ENCODE measurements at places on chromosomes 2 and 18. TPM values are rescaled to one million over a fixed set of nuclear protein-coding genes. Genes with fewer than 3 reads are reported as not detected.

Gene SIX3
- 0.42 TPM for total RNA-seq

DNA sequence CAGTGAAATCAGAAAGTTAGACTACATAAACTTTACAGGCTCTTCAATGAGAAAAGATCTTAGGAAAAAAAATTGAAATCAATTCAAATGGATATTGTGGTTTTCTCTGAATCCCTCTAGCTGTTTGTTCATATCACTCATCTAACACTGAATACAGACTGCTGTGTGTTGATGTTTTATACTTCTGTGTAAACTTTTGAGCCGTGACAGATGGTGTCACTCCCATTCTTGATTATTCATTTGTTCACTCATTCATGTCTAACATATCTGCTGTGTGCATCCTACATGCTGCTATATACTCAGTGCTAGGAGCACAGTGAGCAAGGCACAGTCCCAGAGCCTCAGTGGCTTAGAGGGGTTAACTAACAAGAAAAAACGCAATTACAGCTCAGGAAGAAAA lies 12.6 kb downstream of the KLHL23 start:
- no peak for DNase-seq

Gene CD8B2
- not detected for total RNA-seq

GRCh38 chr2:101710471-101711318 lies 13.2 kb downstream of the MAP4K4 start:
- no peak for DNase-seq

Gene SAG
- not detected for total RNA-seq

GRCh38 chr2:105397025-105397722 lies 1.7 kb downstream of the FHL2 start:
- DNase-seq: no peak

DNA sequence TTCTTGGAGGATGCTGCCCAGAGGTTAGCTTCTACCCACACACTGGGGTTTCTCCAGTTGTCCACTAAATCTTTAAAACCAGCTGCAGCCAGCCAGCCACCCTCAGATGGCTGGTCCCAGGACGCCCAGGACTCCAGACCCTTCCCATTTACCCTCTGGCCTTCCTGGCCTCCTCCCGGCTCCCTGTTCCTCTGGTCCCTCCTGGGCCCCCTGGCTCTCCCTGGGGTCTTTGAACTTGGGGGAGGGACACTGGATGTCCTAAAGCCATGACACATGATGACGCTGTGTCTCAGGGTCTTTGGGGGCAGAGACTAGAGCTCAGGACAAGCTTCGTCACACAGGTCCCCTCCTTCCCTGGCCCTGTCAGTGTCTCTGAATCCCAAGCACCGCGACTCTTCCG lies 201.1 kb upstream of the HDAC4 start:
- DNase-seq: no peak

Gene HRH4
- 0.50 TPM for total RNA-seq

DNA sequence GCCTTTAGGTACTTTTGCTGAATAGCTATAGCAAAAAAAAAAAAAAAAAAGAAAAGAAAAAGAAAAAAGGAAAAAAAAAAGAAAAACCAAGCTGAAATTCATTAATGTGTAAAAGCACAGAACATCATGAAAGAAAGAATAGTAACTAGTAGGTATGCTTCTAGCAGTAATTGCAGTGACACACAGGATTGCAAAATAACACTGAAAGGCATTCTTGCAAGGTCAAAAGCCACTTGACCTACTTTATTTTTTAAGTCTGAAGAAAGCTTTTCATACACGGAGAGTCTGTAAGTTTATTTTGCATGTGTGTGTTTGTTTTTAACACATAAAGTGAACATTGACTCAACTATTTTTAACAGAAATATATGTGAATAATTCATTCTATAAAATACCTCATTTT lies 54.4 kb downstream of the DOK6 start:
- no peak for DNase-seq

Gene DNAJC5G
- not detected for total RNA-seq

- DNase-seq: no peak
These were observed 22.8 kb downstream of the GLI2 start for GRCh38 chr2:120758181-120759144.

Gene KIAA2012
- not detected for total RNA-seq

- peak; percentile 66 for DNase-seq
These were observed 36.0 kb downstream of the PAIP2B start for GRCh38 chr2:71190656-71191569.

DNA sequence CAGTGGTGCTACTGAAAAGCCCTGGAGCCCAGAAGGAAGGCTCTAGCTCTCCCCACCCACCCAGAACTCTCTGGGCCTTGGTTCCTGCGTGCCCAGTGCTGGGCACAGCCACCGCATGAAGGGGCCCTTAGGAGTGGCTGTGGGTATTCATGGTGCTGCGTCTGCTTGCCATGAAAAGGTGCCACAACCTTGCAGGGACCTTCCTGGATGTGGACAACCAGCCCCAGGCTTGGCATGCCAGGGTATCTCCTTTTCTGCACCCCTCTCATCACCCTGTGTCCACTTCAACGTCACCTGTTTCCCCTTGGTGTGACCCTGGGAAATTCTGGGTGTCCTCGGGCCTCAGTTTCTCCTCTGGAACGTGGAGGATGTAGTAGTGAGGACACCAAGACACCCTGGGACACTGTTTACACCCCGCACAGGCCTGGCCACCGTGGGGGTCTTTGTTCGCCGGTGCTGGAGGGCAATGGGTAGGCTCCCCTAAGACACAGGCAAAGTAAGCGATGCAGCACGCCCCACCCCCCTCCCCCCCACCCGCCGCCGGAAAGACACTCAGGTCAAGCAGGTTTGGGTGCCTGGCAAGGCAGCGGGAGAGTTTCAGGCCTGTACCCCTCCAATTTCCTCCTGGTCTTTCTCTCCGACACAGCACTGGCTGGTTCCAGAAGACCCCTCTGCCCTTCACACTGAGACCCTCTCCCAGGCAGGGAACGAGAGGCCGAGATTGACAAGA lies 34.8 kb upstream of the TAF1B start:
- no peak for DNase-seq

- DNase-seq: no peak
These were observed 1455.5 kb upstream of the ZEB2 start for GRCh38 chr2:145975406-145975805.

Gene KCNJ3
- 1.1 TPM for total RNA-seq

- no peak for DNase-seq
These were observed 65.1 kb downstream of the USP40 start for GRCh38 chr2:233501198-233502076.

Gene RIT2
- total RNA-seq: not detected

DNA sequence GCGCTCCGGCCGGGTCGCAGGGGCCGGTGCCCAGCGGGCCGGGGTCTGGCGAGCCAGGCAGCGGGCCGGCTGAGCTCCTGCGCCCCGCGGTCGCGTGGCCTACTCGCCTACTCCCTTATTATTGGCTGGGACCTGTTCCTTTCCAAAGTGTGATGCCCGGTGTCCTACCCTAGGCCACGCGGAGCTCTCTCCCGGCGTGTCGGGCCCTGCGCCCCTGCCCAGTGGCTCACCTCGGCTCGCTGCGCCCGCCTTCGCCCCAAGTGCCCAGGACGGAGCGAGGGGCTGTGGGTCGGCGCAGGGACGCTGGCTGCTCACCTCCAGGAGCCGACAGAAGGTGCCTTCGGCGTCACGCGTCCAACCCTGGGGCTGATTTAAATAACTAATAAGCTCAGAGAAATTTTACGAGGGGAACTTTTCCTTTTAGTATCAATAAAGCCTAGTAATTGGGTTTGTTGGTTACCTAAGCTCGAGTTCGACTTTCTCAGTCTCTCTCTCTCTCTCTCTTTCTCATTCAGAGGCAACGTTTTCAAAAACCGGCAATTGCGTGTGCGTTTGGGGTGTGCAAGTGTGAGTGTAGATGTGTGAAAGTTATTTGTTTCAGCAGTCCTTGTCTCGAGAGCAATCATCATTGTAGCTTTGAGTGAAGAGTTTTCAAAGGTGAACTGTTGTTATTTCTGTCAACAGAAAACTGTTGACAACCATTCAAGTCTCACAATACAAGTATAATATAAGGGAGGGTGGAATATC lies 7.0 kb upstream of the SATB2 start:
- peak; percentile 72 for DNase-seq

- no peak for DNase-seq
These were observed 21.9 kb downstream of the FOSL2 start for GRCh38 chr2:28414583-28414982.

GRCh38 chr18:12359515-12359927 lies 17.5 kb downstream of the AFG3L2 start:
- no peak for DNase-seq

GRCh38 chr2:120432293-120432975 lies 86.5 kb downstream of the INHBB start:
- DNase-seq: no peak

- DNase-seq: no peak
These were observed 30.0 kb downstream of the IL1R2 start for GRCh38 chr2:102021779-102022178.

DNA sequence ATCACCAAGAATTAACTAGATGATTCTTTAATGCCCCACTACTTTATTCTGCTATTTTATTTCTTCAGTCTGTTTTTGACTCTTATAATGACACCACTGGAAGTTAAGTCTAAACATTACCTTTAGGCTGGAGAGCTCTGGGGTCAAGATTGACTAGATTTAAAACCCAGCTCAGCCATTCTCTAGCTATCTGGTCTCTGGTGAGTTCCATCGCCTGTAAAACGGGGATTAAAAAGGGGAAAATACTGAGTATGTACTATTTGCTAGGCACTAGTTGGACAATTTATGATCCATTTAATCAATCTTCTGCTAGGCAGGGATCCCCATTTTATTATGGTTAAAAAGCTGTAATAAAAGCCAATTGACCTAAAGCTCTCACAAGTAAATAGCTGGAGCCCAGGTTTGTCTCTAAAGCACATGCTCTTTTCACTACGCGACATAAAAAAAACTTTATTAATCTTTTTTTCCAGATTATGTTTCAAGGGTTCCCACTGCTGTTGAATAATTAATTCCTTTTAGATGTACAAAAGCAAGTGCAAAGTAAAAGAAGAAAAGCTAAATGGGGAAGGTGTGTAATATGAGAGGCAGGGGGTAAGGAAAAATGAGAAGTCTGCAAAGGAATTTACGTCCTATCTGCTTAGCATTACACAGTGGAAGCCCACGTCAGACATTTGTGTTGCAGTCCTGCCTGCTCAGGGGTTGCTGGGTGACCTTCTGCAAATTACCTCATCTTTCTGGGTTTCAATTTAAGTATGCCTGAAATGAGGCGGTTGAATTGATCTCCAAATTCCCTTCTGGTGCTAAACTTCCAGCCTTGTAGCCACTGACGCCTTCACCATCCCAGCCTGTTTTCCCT lies 918 bp upstream of the NABP1 start:
- DNase-seq: no peak

DNA sequence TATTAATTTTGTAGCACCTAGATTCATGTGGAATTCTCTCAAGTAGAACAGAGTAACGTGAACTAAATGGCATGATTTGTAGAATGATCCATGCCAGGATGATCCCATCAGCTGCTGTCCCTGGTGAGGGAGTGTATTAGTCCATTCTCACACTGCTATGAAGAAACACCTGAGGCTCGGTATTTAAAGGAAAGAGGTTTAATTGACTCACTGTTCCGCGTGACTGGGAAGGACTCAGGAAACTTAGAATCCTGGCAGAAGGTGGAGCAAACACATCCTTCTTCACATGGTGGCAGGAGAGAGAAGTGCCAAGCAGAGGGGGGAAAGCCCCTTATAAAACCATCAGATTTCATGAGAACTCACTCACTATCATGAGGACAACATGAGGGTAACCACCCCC lies 312.6 kb downstream of the PTPRM start:
- DNase-seq: no peak

Gene FMNL2
- total RNA-seq: 24.0 TPM

- DNase-seq: no peak
These were observed 3.1 kb downstream of the EGR4 start for GRCh38 chr2:73290049-73290839.

DNA sequence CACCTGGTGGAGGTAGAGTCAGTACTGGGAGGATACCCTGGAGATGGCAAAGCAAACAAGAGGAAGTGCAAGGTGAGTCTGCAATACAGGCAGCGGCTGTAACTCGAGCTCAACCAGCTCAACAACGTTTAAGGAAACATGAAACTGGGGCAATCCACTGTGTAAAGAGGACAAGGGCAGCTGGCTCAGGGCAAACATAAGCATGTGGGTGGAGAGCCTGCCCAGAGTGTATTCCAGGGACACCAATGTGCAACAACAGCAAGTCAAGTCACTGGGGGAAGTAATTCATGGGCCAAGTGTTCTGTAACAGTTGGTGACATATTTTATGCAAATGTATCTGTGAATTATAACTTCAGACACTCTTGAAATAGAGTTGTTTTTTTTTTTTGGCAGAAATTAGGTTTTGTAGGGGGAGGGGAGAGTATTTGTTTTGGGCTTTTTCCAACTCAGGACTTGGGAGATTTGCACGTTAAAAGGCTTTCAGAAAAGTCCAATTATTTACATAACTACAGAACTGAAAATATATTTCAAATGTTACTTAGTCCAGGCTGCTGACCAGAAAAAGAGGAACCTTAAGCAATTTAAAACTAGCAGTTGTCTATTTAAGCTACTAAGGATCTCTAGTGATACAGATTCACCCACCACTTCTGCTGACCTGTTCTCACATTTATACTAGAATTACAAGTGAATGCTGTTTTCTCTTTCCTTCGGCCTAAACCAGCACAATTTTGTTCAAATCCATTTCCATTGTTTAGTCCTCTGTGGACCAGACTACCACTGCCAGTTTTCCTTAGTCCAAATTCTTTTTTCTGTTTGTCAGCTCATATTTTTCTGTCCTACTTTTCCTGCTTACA lies 18.6 kb downstream of the NRXN1 start:
- no peak for DNase-seq

GRCh38 chr2:173149491-173149890 lies 73.8 kb downstream of the MAP3K20 start:
- DNase-seq: no peak

DNA sequence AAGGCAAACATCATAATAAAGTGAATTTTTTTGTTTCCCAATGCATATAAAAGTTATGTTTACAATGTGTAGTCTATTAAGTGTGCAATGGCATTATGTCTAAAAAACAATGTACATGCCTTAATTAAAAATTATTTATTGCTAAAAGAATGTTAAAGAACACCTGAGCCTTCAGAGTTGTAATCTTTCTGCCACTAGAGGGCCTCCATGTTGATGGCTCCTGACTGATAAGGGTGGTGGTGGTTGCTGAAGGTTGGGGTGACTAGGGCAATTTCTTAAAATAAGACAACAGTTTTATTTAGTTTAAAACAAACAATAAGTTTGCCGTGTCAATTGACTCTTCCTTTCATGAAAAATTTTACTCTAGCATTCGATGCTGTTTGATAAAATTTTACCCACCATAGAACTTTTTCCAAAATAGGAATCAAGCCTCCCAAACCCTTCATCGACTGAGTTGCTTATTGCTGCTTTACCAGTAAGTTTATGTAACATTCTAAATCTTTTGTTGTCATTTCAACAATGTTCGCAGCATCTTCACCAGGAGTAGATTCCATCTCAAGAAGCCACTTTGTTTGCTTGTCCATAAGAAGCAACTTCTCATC lies 32.3 kb downstream of the MAP3K2 start:
- no peak for DNase-seq

Gene SCG2
- total RNA-seq: 4.0 TPM

GRCh38 chr2:215098875-215099274 lies 39.6 kb downstream of the ABCA12 start:
- no peak for DNase-seq

Data from esophagus muscularis mucosa (tissue), 4 donors.